ENCODE measurements at places on chromosomes 7 and 10.

DNA sequence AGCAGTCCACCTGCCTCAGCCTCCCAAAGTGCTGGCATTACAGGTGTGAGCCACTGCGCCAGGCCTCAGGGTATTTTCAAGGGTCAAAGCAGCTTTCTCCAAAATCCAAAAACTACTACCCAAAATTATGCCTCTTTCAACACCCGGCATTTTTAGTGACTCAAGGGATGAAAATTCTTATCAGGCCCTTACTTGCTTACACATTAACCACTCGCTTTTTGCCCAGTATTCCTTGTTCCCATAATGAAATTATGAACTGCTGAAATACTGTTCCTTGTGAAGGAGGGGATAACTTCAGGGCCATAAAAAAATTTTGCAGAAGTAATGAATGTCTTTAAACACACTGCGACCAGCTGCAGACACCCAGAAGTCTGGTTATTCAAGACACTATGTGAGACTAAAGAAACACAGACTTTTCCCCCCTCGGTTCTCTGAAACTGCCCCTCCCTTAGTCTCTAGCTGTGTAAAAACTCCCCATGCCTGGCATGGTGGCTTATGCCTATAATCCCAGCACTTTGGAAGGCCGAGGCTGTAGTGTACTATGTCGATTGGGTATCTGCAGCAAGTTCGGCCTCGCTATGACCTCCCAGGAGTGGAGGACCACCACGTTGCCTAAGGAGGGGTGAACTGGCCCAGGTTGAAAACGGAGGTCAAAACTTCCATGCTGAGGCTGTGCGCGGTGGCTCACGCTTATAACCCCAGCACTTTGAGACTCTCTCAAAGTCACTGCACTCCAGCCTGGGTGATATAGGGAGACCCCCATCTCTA lies 12.0 kb downstream of the FXYD4 start:
- DNase-seq = no peak

DNA sequence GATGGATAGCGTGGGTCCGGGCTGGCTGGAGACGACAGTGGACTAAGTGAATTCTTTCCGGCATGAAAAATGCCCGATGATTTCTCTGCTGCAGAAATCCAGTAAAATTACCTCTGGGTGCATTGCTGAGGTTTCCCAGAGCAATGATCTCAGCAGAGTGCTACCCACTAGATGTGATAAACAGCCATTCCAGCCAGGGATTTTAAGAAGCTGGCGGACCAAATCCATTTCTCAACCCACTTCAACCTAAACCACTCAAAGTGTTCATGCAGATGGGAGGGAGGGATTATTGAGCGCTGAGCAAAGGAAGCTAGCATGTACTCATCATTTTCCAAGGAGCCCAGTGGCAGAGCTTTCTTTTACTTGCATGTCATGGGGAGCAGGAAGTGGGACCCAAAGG lies 116.7 kb downstream of the PRKCQ start:
- no peak for DNase-seq

- DNase-seq = no peak
These were observed 5.9 kb upstream of the PTF1A start for GRCh38 chr10:23186178-23186577.

GRCh38 chr7:106717254-106717954 lies 56.4 kb upstream of the CCDC71L start:
- DNase-seq = no peak

DNA sequence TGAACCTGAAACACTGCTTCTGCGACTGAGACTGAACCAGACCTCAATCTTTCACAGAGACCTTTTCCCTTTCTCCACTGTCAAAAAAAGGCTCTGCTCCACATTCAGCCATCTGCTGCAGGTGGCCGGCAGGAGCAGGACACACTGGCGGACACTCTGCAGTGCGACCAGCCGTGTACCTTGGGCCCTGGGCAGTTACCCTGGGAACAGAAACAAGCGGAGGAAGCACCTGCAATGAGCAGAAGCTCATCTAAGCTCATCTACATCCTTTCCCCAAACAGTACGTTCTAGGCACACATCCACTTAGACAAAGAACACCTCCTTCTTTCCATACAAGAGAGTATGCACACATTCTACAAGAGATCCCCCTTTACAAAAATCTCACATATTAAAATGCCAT lies 22.8 kb downstream of the VOPP1 start:
- no peak for DNase-seq

GRCh38 chr7:30260246-30260768 lies 24.1 kb upstream of the ZNRF2 start:
- DNase-seq = no peak

DNA sequence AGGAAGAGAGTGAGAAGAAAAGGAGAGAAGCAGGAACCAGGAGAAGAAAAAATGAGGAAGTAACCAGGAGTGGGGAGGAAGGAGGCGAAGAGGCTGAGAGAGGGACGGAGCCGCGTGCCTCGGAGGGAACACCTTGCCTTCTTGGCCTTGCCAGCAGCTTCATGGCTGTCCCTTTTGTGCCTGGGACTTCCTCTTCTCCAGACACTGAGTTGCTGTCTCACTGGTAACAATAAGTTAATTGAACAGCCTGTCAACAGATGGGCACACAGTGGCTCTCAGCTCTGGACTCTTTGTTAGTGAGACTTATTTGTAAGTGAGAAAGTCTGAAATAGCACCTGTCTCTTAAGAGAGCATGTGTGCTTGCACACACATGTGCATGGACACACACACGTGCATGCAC lies 83.2 kb downstream of the GATA3 start:
- DNase-seq = no peak

- DNase-seq = no peak
These were observed 1.4 kb downstream of the RBP3 start for GRCh38 chr10:47349516-47349915.

- DNase-seq = no peak
These were observed 155.0 kb upstream of the RHOBTB1 start for GRCh38 chr10:61098966-61099365.

DNA sequence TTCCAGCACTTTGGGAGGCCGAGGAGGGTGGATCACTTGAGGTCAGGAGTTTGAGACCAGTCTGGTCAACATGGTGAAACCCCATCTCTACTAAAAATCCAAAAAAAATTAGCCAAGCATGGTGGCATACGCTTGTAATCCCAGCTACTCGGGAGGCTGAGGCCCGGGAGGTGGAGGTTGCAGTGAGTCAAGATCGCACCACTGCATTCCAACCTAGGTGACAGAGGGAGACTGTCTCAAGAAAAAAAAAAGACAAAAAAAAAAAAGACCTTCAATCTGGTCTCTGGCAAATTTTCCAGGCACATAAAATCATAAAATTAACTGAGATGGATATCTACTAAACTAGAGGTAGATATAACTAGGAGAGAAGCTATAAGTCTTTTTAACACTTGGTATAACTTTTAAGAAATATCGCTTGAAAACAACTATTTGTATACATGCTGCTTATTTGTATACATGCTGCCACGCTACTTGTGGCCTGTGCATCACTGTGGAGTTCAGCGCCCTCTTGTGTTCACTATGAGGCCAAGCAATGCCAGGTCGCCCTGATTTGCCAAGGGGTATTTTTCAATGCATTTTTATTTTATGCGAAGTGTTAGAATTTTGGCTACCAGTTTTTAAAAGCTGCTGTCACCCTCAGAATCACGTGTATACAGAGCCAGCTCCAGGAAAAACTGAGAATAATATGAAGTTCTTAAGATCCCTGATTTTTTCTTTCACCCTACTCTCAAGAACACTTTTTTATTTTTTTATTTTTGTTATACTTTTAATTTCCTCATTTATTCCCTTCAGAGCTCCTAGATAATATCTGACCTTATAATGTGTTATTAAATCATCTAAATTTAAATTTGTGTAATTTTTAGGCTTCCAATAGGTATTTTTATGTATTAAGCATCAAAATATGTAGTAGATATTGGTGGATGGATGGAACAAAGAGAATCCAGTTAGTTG lies 26.7 kb downstream of the CYCS start:
- peak; percentile 35 for DNase-seq

- DNase-seq = no peak
These were observed 63.1 kb upstream of the STEAP1B start for GRCh38 chr7:22563032-22563501.

- no peak for DNase-seq
These were observed 79.6 kb downstream of the SVIL start for GRCh38 chr10:29555091-29555745.

DNA sequence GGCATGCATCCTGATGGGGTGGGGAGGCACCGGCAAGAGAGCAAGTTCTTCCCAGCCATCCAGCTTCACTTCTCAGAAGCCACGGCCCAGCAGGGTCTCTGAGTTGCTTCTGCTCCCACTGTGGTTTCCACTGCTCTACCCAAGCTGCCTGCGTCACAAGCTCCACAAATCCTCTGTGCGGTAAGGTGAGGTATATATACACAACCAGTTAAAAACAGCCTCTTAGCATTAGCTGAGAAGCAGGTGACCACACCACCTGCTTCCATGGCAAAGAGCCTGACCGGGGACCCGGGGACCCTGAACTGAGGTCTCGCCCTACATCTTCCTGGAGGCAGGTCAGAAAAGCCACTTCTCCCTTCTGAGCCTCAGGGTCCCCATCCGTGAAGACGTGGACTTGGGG lies 46.9 kb upstream of the NPFFR1 start:
- no peak for DNase-seq

GRCh38 chr10:20614911-20615310 lies 282.2 kb downstream of the NEBL start:
- DNase-seq = no peak

DNA sequence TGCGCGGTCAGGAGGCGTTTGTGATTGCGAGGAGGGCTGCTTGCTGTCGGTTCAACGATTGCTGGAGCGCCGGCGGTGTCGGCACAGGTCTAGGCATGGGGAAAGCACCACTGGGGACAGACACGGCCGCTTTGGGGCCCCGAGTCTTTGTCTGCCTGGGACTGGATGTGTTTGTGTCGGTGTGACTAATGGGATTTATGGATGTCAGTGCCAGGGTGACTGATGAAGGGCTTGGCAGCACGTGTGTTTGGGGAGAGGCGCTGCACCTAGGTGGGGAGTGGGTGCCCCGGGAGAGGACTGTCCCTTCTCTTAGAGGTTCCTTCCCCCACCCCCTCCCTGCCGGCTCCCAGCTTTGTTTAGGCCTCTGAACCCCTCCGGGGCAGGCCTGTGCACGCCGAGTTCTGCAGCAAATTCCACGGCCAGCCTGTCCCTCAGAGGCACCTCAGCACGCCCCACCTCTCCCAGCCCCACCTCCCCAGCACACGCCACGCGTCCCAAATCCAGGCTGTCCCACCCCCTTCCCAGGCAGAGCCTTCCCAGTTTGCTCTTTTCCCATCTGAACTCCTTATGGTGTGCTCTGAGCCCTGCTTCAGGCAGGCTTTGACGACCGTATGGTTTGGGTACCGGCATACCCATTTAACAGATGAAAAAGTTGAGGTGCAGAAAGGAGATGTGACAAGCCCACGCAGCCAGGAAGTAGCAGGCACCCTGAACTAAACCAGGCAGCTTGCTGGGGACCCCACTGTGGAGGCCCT lies 6.4 kb upstream of the TNRC18 start:
- DNase-seq = no peak

DNA sequence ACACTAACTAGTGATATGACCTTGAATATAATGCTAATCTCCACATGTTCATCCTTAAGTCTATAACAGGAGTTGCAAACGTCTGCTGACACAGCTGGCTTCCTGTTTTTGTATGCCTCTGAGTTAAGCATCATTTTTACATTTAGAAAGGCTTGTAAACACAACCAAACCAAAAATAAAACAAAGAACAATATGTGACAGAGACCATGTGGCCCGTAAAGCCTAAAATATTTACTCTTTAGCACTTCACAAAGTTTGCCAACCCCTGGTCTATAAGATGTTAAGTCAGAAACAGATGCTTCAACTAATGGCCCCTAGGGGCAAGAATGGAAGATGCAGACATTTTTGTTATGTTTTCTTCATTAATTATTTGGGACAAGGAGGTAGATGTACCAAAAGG lies 109.3 kb downstream of the CPEB3 start:
- no peak for DNase-seq
